ENCODE measurements at places on chromosomes 13 and 19.

- DNase-seq = no peak
Measured at GRCh38 chr19:35307931-35308330, 16.0 kb downstream of the MAG start.

GRCh38 chr13:89695343-89696257 is 1651.9 kb upstream of the MIR17HG start:
- DNase-seq = no peak

DNA sequence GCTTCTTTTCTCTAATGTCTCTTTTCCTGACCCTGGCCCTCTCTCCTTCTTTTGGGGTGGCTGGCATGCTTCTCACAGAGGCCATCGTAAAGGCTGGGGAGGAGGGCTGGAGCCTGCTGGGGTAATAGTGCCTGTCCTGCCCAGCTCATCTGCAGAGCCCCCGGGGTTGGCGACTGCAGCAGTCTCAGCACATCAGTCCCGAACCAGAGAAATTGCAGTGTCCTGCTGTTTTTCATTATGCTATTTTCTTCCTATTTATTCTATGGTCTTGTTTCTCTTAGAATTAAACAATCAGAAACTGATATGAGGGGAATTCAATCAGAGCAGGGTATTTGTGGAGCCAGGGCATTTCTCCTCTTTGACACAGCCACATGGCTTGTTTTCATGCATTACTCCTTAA is 166.4 kb downstream of the SHISA2 start:
- no peak for DNase-seq

GRCh38 chr19:5934069-5934401 is 20.0 kb downstream of the CAPS start:
- DNase-seq = no peak

Measured in GM04503 (cell line).